ENCODE measurements at places on chromosomes 2 and 18.

- DNase-seq, result no peak
These were observed 171.4 kb upstream of the SERPINE2 start for GRCh38 chr2:224210286-224211180.

GRCh38 chr2:156526950-156527636 lies 90.9 kb downstream of the GPD2 start:
- no peak for DNase-seq

DNA sequence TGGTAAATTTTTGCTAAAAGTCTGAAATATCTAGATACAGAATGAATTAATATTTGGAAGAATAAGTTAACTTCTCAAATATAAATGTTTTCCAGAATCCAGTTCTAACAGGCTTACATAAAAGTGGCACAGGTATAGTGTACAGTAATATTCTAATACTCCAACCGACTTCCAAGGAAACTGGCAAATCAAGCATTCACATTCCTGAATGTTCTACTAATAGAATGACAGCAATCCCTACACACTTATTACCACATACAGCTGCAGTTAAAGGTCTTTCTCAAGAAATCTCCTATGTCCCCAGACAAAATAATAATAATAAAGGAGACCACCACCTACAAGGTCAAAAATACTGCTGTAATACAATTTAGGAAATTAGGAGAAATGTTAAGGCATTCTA lies 31.9 kb downstream of the TMEM131 start:
- DNase-seq, result no peak

- no peak for DNase-seq
These were observed 160.3 kb downstream of the PLCL1 start for GRCh38 chr2:197964720-197965119.

GRCh38 chr2:241843321-241844065 lies 15.2 kb downstream of the PDCD1 start:
- DNase-seq, result peak; percentile 71

DNA sequence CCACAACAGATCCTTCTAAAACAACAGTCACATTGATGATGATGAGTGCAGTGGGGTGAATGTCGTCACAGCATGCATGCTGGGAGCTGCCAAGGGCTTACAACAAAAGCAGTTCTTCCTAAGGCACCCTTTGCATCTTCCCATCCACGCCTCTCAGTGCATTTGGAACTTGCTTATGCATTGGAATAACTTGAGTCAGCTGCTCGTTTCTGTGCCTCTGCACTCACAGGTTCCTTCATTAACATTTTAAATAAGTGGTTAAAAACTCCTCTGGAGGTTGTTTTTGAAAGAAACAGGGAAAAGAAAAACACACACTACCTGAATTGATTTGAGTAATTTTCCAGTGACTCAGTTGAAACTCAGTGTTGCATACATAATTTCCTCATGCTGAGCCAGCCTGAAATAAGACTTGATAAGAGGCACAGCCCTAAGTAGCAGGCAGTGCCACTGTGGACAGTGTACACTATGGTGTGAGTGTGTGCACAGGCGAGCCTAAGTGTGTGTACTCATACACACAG lies 46.8 kb upstream of the TRIM43B start:
- no peak for DNase-seq

DNA sequence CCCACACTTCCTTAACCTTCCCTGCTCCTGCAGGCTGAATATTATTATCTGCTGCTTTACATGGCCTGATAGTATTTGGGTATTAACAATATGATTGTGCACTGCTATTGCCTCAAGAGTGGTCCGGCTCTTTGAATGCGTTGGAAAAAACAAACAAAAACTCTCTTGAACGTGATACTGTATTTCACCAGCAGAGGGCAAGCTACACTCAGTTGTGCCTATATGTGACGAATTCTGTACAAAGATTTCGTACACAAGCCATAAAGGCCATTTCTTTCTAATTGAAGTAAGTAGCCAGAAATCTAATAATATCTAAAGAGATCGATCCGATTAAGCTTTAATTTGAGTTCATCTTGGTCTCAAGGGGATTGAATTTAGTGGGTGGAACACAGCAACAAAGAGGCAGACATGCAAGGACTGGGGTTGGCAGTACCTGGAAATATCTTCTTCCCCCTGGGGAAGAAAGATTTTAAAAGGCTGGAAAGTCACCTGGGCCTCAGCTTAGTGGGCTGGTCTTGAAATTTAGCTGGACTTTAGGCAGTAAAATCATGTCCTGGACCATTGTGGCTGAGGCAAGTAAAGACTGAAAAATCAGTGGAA lies 49.3 kb upstream of the RAB6D start:
- no peak for DNase-seq

DNA sequence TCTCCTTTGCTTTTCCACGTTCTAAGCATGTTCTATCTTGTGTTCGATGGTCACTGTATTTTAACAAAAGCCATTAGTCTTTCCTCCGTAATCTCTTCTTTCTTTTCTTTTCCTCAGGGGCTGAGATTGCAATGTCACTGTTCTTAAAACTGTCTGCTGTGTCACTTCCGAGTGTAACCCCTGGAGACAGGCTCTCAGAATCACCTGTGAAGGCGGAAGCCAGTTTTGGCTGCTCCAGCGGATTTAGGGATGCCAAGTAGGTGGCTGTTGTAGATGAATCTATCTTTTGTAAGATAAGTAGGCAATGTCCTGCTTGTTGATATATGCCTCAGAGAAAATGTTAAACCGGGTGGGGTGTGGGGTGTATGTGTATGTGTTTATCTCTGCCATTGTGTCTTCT lies 94.7 kb upstream of the L3MBTL4 start:
- no peak for DNase-seq

- DNase-seq, result no peak
These were observed 72.7 kb upstream of the LCLAT1 start for GRCh38 chr2:30374380-30374779.

DNA sequence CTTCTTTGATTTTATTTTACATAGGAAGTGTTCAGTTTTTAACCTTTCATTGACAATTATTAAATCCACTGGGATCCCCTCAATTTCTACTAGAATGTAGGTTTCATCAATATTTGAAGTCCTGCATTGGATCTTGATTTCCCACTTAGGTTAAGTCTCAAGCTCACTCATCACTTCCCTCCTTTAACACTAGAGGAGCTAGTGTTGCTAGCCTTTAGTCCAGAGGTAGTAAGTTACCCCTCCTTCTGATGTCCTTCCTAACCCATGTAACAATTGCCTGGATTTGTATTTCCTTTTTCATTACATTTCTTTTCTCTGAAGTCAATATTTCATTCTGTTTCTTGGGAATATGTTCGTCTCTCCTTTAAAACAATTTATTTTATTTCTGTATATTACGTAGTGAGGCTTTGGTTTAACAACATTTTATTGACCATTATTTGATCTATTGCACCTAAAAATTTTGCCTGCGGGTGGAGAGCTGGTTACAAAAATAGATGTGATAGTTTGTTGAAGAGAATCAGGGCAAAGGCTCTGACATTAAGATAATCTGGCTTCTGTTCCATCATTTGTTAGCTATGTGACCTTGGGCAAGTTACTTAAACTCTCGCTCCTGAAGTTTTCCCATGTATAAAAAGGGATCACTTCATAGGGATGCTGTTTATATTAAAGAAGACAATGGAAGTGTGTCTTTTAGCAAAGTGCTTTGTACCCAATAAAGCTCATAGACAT lies 833.0 kb downstream of the SLC4A3 start:
- no peak for DNase-seq

Data from suprapubic skin (tissue), 4 donors.